ENCODE measurements at places on chromosomes 11 and 22.

DNA sequence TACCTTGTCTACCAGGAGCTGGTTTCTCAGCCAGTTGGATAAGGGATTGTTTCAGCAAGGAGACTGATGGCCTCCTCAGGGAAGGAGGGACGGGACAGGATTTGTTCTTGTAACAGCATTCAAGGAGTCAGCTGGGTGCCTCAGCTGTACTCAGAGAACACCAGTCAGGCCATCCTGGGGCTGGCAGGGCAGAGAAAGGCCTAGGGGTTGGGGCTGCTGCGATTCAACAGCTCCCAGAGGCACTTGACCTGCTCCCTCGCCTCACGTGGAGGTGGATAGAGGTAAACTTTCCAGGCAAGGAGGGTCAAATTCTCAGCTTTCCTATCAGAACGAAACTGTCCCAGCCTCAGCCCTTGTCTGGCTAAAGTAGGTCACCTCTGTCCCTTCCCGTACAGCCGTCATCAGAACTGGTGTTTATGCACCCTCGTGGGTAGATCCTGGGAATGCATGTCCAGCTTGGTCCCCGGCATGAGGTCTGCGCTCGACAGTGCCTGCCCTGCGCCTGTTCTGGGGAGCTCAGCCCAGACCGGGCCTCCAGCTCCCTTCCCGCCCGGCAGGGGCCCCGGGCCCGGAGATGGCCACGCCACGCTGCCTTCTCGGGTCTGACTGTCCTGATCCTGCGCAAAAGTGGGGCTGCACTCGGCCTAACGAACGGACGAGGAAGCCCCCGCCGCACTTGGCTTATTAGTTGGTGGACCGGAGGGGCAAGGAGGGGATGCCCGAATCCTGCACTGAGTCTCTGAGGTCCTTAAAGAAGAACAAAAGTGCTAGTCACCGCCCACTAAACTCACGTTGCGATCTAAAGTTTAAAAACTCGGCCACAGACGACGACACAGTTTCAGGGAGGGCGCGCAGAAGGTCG, 762 bp upstream of the CCDC134 start:
- DNase-seq: peak; percentile 15

GRCh38 chr11:69791276-69792180, 16.4 kb upstream of the FGF4 start:
- DNase-seq: peak; percentile 33

GRCh38 chr11:117950301-117950700, 21.1 kb upstream of the TMPRSS13 start:
- DNase-seq: no peak

- no peak for DNase-seq
Observed at GRCh38 chr22:27004434-27004833, 347.0 kb downstream of the MIAT start.

- no peak for DNase-seq
Observed at GRCh38 chr11:10862446-10862845, 4.6 kb upstream of the ZBED5 start.

Measured in fibroblast of gingiva (primary cell).